WERI-Rb-1 (cell line): ENCODE measurements at places on chromosomes 4 and X.

GRCh38 chr4:110198435-110199416 is at the start of gene ELOVL6:
Gene ELOVL6 (minus strand): TSS chr4:110198615. CDS start chr4:110198335, 280 bp downstream.
- DNase-seq, result peak; percentile 88

- DNase-seq, result no peak
Observed at GRCh38 chr4:6724421-6725111, 8.6 kb downstream of the BLOC1S4 start.

GRCh38 chr4:182413550-182413949 is 170.3 kb downstream of the TENM3 start:
- DNase-seq, result no peak

- DNase-seq, result no peak
Observed at GRCh38 chr4:152334931-152335330, 201.0 kb downstream of the FBXW7 start.

DNA sequence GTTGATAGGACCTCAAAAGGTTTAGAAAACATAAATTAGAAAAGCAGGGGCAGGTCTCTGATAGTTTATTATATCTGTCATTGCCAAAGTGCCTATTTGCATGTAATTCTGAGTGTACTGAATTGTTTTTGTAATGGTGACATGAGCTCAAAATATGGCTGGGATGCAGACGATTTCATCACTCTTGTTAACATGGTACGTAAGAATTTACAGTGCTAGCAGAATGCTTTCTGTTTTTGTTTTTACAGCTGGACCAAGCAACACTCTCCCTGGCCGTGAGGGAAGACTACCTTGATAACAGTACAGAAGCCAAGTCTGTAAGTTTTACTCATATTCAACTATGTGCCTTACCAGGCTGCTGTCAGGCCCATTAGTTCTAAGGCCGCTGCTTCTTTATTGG is 58.1 kb downstream of the PHEX start:
- DNase-seq, result no peak

DNA sequence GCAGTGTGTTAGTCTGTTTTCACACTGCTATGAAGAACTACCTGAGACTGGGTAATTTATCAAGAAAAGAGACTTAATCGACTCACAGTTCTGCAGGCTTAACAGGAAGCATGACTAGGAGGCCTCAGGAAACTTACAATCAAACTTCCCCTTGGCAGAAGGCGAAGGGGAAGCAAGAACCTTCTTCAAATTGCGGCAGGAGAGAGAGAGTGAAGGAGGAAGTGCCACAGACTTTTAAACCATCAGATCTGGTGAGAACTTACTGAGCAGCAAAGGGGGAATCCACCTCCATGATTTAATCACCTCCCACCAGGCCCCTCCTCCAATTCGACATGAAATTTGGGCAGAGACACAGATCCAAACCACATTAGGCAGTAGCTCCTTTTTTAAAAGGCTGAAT is 59.2 kb upstream of the LEF1 start:
- DNase-seq, result no peak

GRCh38 chrX:45859407-45859806 is 658.7 kb upstream of the DIPK2B start:
- no peak for DNase-seq

DNA sequence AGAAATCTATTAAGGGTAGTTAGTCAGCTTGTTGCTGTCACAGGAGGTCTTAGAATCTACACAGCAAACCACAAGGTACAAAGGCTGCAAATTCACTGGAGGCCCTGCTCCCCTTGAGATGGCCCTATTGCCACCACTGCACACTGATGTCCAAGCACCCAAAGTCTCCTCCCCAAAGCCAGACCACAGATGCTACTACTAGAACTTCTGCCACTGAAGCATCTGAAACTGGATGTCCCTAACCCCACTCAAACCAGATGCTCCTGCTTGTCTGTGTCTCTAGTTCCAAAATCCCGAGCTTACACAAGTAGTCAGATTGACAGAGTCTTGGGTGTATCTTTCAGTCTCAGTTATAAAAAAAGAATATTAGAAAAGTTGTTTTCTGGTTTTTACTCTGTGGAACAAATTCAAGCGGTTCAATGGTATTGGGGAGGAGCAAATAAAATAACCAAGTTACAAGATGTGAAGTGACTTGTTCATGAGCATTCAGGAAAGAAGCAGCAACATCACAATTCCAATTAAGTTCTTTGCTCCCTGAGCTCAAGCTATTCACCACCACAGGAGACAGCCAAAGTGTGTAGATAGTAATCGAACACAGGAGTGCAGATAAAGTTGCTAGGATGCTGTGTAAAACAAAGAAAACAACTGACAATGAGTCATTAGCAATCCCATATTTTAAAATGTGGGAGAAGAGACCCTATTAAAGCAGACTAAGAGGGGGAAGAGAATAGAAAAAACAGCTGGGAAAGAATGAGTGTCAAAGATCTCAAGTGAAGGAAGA is 352.3 kb downstream of the PDGFC start:
- no peak for DNase-seq

DNA sequence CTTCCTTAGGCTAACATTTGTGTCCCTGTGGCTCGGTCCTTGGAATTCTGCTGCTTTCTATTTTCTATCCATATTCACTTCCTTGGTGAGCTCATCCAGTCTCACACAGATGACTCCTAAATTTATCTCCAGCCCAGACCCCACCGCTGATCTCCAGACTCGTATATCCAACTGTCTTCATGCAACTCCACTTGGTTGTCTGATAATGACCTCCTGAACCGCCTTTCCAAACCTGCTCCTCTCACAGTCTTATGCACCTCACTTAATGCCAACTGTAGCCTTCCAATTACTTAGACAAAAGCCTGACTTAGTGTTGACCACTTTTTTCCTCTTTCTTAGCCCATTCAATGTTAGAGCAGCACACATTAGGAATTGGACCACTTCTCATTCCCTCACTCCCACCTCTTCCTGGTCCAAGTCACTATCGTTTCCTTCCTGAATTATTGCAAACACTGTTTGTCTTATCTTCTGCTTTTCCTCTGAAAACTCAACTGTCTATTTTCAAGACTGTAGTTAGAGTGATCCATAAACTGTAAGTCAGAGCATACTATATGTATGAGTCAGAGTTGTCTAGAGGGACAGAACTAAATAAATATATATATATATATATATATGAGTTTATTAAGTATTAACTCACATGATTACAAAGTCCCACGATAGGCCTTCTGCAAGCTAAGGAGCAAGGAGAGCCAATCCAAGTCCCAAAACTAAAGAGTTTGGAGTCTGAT is 292.5 kb downstream of the UNC5C start:
- DNase-seq, result no peak

DNA sequence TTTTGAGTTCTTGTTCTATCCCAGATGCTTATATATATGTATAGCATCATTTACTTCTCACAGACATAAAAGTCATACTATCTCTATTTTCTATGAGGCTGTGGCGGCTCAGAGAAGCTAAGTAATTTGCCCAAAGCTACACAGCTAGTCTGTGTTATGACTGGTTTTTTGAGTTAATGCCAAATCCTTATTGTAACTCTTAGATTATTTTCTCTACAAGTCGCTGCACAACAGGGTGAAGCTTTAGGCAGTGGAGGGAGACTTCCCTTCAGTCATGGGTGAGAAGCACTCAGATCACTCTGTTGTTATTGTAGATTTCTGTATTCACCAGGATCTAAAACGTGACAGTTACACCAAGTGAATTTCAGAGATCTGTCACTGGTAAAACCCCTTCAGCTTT is 48.1 kb downstream of the WWC2 start:
- no peak for DNase-seq

GRCh38 chr4:168715896-168716295 is 219.0 kb downstream of the PALLD start:
- no peak for DNase-seq

GRCh38 chr4:133801883-133802282 is 399.7 kb downstream of the PABPC4L start:
- DNase-seq, result no peak

GRCh38 chrX:153883163-153883843 is 2.7 kb downstream of the L1CAM start:
- DNase-seq, result no peak

DNA sequence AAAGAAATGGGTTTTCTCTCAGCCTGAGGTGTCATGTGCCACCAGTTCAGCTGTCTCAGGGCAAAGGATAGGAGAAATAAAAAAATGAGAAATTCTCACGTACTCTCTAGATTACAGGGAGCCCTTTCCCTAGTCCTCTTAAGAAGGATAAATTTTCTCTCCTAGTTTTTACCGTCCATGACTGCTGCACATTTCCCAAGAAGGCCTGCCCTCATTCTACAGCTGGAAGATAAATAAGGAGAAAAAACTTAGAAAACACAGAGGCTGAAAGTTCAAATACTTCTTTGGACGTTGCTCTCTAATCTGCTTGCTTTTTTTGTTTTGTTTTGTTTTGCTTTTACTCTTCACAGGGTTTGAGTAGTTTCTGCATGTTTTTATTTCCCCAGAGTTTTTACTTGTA is 211.9 kb downstream of the DCAF12L2 start:
- no peak for DNase-seq

DNA sequence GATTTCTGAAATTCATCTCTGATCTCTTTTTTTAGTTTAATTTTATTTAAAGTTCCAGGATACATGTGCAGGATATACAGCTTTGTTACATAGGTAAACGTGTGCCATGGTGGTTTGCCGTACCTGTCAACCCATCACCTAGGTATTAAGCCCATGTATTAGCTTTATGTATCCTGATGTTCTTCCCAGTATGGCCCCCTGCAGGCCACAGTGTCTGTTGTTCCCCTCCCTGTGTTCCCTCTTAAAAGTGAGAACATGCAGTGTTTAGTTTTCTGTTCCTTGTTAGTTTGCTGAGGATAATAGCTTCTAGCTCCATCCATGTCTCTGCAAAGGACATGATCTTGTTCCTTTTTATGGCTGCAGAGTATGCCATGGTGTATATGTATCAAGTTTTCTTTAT is 153.2 kb downstream of the RAPGEF2 start:
- DNase-seq, result no peak

- DNase-seq, result no peak
Observed at GRCh38 chrX:22686138-22686541, 313.6 kb upstream of the DDX53 start.

DNA sequence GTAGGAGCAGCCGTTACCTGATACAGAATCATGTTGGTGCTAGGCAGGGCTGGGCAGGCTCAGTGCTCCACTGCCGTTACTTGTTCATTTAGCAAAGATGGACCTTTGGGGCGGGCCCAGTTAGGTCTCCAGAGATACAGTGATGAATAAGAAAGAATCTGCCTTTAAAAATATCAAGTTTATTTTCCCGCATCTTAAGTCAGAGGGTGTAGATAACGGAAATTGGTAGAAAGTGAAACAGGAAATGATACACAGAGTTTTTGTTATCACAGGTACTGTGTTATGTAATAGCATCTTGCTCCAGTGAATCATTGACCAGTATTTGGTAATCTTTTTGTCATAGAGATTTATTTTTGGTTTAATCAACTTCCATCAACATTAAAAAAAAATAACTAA is 5.5 kb downstream of the TMEM131L start:
- no peak for DNase-seq

DNA sequence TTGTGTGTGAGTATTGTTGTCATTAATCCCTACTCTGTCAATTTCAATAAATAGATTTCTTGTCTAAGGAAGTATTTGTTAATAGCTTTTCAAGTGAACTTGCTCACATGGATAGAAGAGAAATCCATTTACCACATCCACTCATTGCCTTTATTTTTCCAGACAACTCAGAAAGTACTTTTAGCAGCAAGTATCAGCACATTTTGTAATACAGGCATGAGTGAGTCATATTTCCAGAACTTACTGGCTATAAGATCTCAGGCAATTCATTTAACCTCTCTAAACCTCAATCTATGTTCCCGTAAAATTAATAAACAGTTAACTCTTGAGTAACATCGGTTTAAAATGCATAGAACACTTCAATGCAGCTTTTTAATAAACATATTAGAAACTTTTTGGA is 317.9 kb upstream of the PCDH7 start:
- no peak for DNase-seq

DNA sequence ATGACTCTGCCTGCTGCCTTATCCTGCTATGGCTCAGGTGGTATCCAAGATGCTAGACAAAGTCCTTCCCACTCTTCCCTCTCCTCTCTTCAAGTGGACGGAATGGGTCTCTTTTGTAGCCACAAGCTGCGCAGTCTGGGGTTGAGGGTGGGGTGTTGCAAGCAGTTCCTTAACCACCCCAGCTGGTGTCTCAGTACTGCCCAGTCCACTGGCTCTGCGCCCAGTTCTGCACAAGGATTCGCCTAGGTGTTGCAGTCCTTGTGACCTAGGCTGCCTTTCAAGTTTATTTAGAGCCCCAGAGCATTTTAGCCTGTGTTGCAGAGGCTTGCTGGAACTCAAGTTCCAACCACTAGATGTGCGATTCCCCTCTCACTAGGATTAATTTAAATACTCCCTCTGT is 120.7 kb downstream of the NEXMIF start:
- no peak for DNase-seq

- DNase-seq, result no peak
Observed at GRCh38 chr4:87542734-87543312, 13.6 kb upstream of the SPARCL1 start.

- no peak for DNase-seq
Observed at GRCh38 chr4:156710365-156711192, 261.0 kb downstream of the PDGFC start.

DNA sequence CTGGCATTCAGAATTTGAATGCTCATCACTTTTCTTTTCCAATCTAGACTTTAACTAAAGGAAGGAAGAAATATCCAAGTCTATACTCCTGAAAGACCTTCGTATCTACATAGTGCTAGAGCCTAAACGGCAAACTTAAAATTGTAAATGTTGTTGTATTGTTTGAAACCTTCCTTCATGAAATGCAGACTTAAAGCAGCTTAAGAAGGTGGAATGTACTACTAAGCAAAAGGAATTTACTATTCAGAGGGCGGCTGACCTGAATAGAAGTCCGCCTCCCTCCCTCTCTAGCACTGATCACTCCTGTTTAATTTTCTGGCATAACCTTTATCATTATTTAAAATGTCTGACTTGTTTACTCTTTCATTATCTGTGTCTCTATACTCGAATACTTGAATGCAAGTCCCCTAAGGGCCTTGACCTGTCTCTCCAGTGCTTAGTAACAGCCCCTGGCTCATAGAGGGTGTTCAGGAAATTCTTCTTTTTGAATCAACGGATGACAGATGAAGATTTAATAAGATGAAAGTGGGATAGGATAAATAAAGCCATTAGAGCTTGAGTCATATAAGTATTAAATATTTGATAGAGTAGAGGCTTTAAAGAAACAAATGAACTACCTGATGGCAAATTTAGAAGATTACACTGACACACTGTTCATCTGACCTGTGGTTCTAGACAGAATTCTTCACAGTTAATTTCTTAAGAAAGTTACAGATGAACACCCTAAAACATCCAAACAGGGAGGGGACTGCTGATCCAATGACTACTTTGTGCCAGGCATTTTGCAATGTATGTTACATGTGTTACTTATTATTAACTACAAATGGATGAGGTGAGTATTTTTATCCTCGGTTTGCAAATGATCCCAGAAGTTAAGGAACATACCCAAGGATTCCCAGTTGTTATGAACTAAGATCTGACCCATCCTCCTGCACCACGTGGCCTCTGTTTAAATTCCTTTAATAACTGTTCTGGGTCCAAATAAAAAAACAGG is 20.2 kb upstream of the RBPJ start:
- no peak for DNase-seq

GRCh38 chr4:63302078-63302477 is 1107.2 kb downstream of the TECRL start:
- DNase-seq, result no peak
